ENCODE measurements at places on chromosomes 12 and 14.
A peak's percentile ranks its signal among the peaks of the same experiment; 100 is the strongest.

GRCh38 chr12:76399040-76399439 is 50.8 kb upstream of the BBS10 start:
- no peak for DNase-seq

DNA sequence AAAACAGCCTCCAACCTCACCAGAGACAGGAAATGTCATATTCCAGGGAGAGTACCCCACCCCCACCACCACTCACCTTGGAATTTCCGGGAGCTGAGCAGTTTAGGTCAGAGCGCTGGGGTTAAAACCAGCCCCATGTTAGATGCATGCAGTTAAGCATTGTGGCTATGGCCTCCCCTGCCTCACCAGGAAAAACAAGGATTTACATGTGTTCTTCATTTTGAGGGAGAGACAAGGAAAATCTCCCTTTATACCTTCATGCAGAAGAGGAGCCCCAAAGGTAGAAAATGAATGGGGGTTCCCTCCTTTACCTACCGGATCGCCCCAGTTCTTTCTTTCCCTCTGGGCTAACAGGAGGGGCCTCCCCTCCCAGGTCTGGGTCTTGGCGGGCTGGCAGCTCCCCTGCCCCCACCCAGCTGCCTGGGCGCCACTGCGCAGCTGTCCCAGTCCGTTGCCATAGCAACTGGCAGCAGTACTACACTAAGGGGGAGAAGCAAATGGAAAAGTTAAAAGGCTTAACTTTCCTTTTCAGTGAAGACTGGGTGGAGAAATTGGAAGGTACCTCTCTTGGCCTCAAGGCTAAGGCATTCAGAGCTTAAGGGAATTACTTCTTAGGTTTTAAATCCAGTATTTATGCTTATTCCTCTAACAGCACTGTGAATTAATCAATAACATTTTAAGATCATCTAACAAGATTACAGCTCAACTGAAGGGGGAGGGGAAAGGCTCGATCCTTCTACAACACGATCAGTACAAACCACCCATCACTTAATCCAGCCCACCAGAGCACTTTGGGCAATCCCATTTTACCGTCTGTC is 20.5 kb downstream of the CBX5 start:
- peak; percentile 31 for DNase-seq

DNA sequence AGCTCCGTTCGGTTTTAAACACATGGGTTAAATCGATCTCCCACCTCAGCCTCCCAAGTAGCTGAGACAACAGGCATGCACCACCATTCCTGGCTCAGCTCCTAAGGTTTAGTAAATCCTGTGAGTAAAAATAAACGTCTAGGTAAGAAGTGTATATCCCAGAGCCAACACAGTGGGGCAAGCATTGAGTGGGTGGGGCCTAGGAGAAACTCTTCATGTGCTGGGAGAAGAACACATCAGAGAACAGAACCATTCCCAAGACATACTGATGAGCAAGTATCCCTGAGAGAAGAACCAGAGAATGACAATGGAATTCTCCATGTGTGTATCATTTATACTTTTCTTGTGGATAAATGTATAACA is 86.3 kb downstream of the SEC23A start:
- no peak for DNase-seq

DNA sequence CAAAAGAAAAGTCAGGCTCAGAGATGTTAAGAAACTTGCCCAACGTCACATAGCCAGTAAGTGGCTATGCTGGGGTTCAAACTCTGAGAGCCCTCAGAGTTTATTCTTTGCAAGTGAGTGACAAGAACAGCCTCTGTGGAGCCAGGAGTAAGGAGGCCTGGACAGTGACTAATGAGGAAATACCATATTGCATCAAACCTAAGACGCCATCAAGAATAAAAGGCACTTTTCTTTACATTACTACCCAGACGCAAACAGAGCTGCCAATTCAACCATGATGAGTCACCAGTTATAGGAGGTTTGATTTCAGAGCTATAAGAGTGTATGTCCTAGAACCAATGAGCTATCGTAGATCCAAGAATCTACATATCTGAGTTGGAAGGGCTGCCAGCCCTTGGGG is 9.4 kb downstream of the TNFRSF1A start:
- no peak for DNase-seq

- DNase-seq, result no peak
Observed at GRCh38 chr12:29232086-29232485, 83.0 kb downstream of the FAR2 start.

DNA sequence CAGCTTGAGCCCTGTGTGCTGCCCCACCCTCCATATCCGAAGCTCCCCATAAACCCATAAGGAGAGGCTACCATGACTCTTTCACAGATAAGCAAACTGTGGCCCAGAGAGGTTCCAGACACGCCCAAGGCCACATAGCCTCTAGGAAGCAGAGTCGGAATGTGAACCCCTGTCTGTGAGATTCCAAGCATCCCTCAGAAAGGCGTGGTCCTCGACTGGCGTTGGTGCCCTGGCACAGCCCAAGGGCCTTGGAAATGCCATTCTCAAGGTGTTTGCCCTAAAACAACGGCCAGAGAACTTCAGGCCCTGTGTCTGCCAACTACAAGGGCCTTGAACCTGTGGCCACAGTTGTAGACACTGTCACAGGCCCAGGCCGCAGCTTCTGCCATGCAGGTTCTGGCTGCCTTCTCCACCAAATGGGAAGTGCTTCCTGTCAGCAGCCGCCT is 8.5 kb upstream of the DIO3 start:
- DNase-seq, result no peak

DNA sequence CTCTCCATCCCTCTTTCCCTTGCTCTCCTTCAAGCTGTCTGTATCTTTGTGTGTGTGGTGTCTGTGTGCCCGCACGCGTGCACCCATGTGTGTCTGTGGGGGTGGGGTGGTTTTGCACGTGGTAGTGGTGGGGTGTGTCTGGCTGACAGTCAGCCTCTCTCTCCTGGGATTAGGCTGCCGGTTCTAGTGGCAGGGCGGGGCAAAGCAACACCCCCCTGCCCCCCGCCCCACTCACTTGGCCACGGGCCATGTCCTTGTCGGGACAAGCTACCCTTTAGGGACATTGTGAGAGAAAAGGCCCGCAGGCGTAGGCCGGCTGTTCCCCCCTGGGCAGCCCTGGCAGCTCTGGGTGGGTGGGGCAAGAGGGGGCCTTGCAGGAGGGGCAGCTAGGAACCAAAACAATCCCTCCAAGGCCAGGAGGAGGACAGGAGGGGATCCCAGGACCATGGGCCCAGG is 182.6 kb downstream of the ALG10 start:
- no peak for DNase-seq
